ENCODE measurements at places on chromosomes 11 and 22. TPM values are rescaled to one million over a fixed set of nuclear protein-coding genes. Genes with fewer than 3 reads are reported as not detected.

KCNA4 gene
- total RNA-seq, result not detected

KCTD14 gene
- total RNA-seq, result 0.20 TPM

DNA sequence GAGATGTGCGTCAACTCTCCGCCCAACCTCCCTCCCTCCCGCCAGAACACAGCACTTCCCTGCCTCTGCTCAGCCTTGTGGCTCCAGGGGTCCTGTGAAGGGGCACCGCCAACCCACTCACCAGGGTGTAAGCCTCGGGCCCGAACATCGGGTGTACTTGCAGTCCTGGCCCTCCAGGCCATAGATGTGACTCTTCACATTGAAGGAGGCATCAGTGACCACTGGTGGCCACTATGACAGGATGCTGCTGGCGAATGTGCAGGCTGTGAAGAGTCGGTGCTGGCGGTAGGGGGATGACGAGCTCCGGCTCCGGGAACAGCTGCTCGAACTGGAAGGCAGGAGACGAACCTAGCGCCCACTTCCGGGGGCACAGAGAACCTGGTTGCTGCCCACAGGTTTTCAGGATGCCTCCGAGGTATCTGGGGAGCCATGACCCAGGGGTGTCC is 97.4 kb downstream of the MED15 start:
- H3K36me3 ChIP-seq, result no peaks in the 10 kb centered on the region
- H3K4me1 ChIP-seq, result peaks cover 5% of the 10 kb centered on the region
- H3K27me3 ChIP-seq, result no peaks in the 10 kb centered on the region

GRCh38 chr11:125372088-125372487 is 124.0 kb downstream of the FEZ1 start:
- no peaks in the 10 kb centered on the region for H3K36me3 ChIP-seq
- DNase-seq, result no peak
- no peaks in the 10 kb centered on the region for H3K27me3 ChIP-seq
- no peaks in the 10 kb centered on the region for H3K4me1 ChIP-seq
- H3K4me3 ChIP-seq, result no peak overlapping the region
- H3K27ac ChIP-seq, result no peak overlapping the region

GRCh38 chr22:28009272-28009827 is 90.3 kb upstream of the PITPNB start:
- no peak overlapping the region for H3K4me3 ChIP-seq
- no peaks in the 10 kb centered on the region for H3K36me3 ChIP-seq
- no peaks in the 10 kb centered on the region for H3K4me1 ChIP-seq
- H3K27ac ChIP-seq, result no peak overlapping the region

GRCh38 chr22:31977141-31977841 is 33.0 kb downstream of the YWHAH start:
- H3K27ac ChIP-seq, result no peak overlapping the region
- DNase-seq, result peak; percentile 69
- H3K36me3 ChIP-seq, result no peaks in the 10 kb centered on the region
- no peak overlapping the region for H3K4me3 ChIP-seq
- no peaks in the 10 kb centered on the region for H3K4me1 ChIP-seq

- no peak overlapping the region for H3K4me3 ChIP-seq
- no peaks in the 10 kb centered on the region for H3K27me3 ChIP-seq
- no peaks in the 10 kb centered on the region for H3K4me1 ChIP-seq
- peaks cover 10% of the 10 kb centered on the region for H3K36me3 ChIP-seq
- H3K27ac ChIP-seq, result no peak overlapping the region
Measured at GRCh38 chr11:86264649-86265048, 20.1 kb downstream of the EED start.

- DNase-seq, result no peak
- no peaks in the 10 kb centered on the region for H3K36me3 ChIP-seq
- H3K4me1 ChIP-seq, result no peaks in the 10 kb centered on the region
Measured at GRCh38 chr11:21556926-21557325, 636.0 kb upstream of the ANO5 start.

- H3K4me1 ChIP-seq, result peaks cover 99% of the 10 kb centered on the region
- no peak overlapping the region for H3K4me3 ChIP-seq
- peaks cover 26% of the 10 kb centered on the region for H3K36me3 ChIP-seq
Measured at GRCh38 chr11:121467965-121468364, 15.2 kb upstream of the SORL1-AS1 start.

- no peak for DNase-seq
- H3K4me3 ChIP-seq, result no peak overlapping the region
- no peaks in the 10 kb centered on the region for H3K27me3 ChIP-seq
- peaks cover 98% of the 10 kb centered on the region for H3K36me3 ChIP-seq
- no peak overlapping the region for H3K27ac ChIP-seq
Measured at GRCh38 chr11:121588747-121589146, 136.0 kb upstream of the SORL1-AS1 start.

DNA sequence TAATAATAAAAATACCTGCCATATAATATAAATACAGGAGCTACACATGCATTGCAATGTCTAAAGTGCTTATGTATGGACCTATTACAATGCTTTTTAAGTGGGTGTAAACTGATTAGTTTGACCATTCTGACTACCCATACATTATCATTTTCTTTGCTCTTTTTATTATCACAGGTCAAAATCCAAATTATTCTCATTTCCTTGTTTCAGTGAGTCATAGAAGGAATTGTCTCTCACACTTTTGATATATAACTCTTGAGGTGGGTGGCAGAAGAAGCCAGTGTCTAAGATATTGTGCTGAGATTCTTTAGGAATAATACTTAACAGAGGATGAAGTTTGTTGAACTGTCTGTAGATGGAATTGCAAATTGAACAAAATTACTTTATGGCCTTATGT is 35.6 kb downstream of the GAS2 start:
- no peaks in the 10 kb centered on the region for H3K27me3 ChIP-seq
- H3K36me3 ChIP-seq, result no peaks in the 10 kb centered on the region
- H3K27ac ChIP-seq, result no peak overlapping the region
- no peaks in the 10 kb centered on the region for H3K4me1 ChIP-seq
- H3K4me3 ChIP-seq, result no peak overlapping the region
- DNase-seq, result no peak

- no peaks in the 10 kb centered on the region for H3K27me3 ChIP-seq
- no peak overlapping the region for H3K4me3 ChIP-seq
- no peak for DNase-seq
- no peak overlapping the region for H3K27ac ChIP-seq
Measured at GRCh38 chr11:109085708-109086373, 336.1 kb upstream of the C11orf87 start.

DNA sequence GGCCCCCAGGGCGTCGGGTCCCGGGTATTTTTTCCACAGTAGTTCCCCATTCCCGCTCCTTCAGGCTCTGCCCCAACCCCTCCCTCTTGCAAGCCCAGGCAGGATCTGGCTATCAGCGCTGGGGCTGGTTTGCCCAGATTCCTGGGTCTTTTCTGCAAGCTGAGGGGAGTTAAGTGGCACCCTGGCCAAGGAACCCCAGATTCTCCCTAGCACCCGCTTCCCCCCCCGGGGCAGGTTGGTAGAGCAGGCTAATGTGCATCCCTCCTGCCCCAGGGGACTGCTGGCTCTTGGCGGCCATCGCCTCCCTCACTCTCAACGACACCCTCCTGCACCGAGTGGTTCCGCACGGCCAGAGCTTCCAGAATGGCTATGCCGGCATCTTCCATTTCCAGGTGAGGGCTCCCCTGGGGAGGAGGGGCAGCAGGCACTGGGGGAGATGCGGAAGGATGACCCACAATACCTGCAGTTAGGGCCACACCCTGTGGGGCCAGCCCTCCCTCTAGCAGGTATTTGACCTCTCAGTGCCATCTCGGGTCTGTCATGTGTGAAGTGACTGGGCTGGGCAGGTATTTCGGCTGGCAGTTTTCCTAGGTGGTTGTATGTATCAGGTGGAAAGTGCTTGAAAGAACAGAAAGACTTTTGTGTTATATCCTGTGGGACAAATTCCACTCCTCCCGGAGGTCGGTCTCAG is 1.6 kb downstream of the CAPN1 start:
- H3K36me3 ChIP-seq, result peaks cover 30% of the 10 kb centered on the region
- peaks cover 36% of the 10 kb centered on the region for H3K4me1 ChIP-seq
- peak overlapping the region; percentile 70 for H3K4me3 ChIP-seq
- DNase-seq, result no peak
- H3K27ac ChIP-seq, result peak overlapping the region; percentile 70
- no peaks in the 10 kb centered on the region for H3K27me3 ChIP-seq

UBQLN3 gene
- not detected for total RNA-seq

MMP12 gene
- total RNA-seq, result not detected

- no peak overlapping the region for H3K27ac ChIP-seq
- H3K4me3 ChIP-seq, result no peak overlapping the region
- H3K36me3 ChIP-seq, result no peaks in the 10 kb centered on the region
- no peak for DNase-seq
- H3K27me3 ChIP-seq, result no peaks in the 10 kb centered on the region
Measured at GRCh38 chr11:87889126-87889525, 286.1 kb downstream of the RAB38 start.

HARBI1 gene
- 7.2 TPM for total RNA-seq

- H3K4me3 ChIP-seq, result no peak overlapping the region
- H3K27me3 ChIP-seq, result no peaks in the 10 kb centered on the region
- H3K4me1 ChIP-seq, result no peaks in the 10 kb centered on the region
Measured at GRCh38 chr22:19663286-19663815, 51.0 kb upstream of the SEPTIN5 start.

- no peak overlapping the region for H3K4me3 ChIP-seq
- DNase-seq, result no peak
- H3K27ac ChIP-seq, result no peak overlapping the region
- no peaks in the 10 kb centered on the region for H3K27me3 ChIP-seq
Measured at GRCh38 chr22:47175151-47176025, 412.9 kb downstream of the TBC1D22A start.

CRYBB2 gene
- total RNA-seq, result not detected

MMP10 gene
- not detected for total RNA-seq

- no peak overlapping the region for H3K4me3 ChIP-seq
- no peaks in the 10 kb centered on the region for H3K4me1 ChIP-seq
Measured at GRCh38 chr11:90849312-90849711, 626.5 kb upstream of the CHORDC1 start.

- H3K27ac ChIP-seq, result no peak overlapping the region
- no peak for DNase-seq
- H3K27me3 ChIP-seq, result no peaks in the 10 kb centered on the region
- H3K4me1 ChIP-seq, result no peaks in the 10 kb centered on the region
Measured at GRCh38 chr11:126426106-126426505, 70.6 kb downstream of the ST3GAL4 start.

DNA sequence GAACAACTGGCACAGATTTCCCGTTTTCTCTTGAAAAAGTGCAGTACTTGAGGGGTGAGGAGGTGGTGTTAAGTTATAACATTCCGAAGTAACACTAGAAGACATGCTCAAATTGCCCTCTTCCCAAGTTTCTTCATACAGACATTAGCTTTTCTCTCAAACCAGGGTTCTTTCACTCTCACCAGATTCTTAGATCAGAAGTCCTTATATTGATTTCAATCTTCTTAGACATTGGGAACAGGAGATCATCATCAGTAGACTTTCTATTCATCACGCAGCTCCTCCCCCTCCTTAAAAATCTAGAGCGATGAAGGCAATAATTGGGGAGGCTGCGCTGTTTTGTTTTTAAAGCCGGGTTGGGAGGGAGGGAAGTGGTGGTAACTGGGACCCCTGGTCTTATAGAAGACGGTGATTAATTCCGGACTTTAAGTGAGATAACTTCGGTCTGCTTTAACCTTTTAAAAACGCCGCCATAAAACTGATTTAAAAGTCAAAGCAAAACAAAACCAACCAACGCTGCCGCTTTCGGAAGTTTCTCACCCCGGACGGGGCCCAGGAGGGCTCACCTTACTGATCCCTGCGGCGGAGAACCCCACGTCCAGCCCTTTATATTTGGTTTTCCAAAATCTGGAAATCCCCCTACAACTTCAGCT is 665 bp downstream of the USP28 start:
- H3K27ac ChIP-seq, result peak overlapping the region; percentile 68
- peaks cover 24% of the 10 kb centered on the region for H3K4me1 ChIP-seq
- H3K27me3 ChIP-seq, result no peaks in the 10 kb centered on the region
- no peak for DNase-seq

DNA sequence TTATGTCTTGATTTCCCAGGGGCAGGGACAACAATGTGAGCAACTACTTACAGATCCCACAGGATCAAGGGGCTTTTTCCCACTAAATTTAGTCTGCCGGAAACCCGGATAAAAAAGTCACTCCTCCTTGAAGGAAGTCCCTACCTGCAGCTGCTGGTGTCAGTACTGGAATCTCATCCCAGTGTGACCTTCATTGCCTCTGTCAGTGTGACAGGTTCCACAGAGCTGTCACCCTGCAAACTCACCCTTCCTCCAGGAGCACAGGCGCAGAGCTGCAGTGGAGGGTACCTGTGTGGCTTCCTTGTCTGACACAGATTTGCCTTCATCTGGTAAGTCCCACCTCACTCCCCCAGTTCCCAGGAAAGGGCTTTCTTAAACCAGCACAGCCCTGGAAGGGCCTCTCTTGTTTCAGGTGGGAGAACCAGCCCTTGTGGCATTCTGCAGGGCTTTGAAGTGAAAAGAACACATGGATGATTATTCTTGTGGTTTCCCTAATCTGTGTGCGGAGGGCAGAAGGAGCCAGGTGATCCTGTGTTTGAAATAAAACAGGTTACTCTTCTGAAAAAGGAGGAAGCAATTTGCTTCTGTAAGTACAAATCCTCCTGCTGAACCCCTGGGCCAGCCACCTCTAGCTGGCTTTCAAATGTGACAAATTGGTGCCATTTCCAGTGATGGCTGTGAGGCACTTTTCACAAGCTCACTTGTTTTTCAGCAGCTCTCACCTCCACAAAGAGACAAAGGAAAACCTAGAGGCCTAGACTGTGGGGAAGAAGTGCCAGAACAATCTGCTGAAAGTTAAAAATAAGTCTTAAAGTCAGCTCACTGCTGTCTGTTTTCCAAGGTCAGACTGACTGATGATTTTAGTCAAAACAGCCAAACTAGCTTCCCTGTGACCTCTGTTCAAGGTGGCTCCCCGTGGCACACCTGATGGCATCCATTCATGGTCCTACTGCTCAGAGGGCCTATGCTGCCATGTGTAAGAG is 9.2 kb upstream of the PRSS23 start:
- no peak overlapping the region for H3K27ac ChIP-seq
- H3K4me3 ChIP-seq, result no peak overlapping the region
- no peak for DNase-seq
- H3K27me3 ChIP-seq, result no peaks in the 10 kb centered on the region
- H3K36me3 ChIP-seq, result no peaks in the 10 kb centered on the region

DNA sequence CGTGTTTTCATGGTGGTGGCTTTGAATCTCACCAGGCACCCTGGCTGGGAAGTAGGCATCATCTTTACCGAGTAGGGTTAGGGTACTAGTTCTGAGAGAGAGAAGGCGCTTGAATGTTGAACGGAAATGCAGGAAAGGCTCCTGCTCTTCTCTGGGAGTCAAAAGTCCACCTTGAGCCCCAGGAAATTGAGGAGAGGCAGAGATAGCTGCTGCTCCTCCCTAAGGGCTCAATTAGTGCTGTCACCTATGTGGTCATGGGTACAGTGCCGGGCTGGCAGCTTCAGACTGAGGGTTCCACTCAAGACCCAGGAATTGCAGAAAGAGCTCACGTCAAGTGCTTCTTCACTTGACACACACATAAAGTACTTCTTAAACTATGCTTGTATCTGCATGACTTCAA is 1.7 kb downstream of the CCDC157 start:
- no peaks in the 10 kb centered on the region for H3K27me3 ChIP-seq
- no peak for DNase-seq
- H3K4me1 ChIP-seq, result peaks cover 32% of the 10 kb centered on the region
- no peaks in the 10 kb centered on the region for H3K36me3 ChIP-seq

MUC2 gene
- not detected for total RNA-seq

All from CD4-positive, alpha-beta memory T cell (primary cell).